ENCODE measurements at places on chromosomes 12 and 14. TPM values are rescaled to one million over a fixed set of nuclear protein-coding genes. Genes with fewer than 3 reads are reported as not detected.

DPY19L2 gene
- polyA plus RNA-seq: not detected

NANOG gene
- not detected for polyA plus RNA-seq

IRAK3 gene
- not detected for polyA plus RNA-seq

ANG gene
- not detected for polyA plus RNA-seq

IL23A gene
- polyA plus RNA-seq: 0.40 TPM

PRR13 gene
- 1,019 TPM for polyA plus RNA-seq

LAG3 gene
- polyA plus RNA-seq: 8.3 TPM

WSCD2 gene
- polyA plus RNA-seq: not detected

OASL gene
- 21.7 TPM for polyA plus RNA-seq

- H3K27me3 ChIP-seq: no peaks in the 10 kb centered on the region
- DNase-seq: no peak
- H3K4me3 ChIP-seq: no peak overlapping the region
- H3K36me3 ChIP-seq: peaks cover 4% of the 10 kb centered on the region
- peaks cover 100% of the 10 kb centered on the region for H3K4me1 ChIP-seq
Observed at GRCh38 chr14:51901475-51902024, 41.1 kb downstream of the GNG2 start.

DNA sequence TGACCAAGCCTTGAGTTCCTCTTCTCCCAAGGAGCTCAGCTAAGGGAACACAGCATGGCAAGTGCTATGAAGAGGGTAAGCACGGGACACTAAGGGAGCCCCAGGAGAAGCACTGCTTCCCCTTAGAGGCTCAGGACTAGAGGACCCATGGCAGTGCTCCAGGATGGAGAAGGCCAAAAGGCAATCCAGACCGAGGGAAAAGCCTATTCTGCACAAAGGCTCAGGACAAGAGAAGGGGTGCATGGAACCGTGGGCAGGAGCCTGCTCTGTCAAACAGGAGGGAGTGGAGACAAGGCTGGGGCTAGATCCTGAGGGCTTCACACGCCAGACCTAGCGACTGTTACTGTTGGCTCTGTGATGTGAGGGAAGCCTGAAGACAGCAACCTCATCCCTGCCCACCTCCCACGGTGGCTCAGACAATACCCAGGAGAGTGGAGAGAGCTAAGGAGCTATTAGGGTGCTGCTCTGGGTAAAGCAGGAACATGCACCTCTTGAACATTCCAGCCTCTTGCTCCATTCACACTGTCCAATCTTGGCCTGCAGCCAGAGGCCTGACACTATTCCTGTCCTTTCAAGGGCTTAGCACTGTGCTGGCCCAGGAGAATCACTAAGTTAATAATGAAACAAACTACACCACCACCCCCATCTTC, 24.2 kb downstream of the OTUB2 start:
- no peak for DNase-seq
- H3K27me3 ChIP-seq: peaks cover 2% of the 10 kb centered on the region
- H3K4me1 ChIP-seq: peaks cover 11% of the 10 kb centered on the region
- H3K4me3 ChIP-seq: no peak overlapping the region
- no peak overlapping the region for H3K27ac ChIP-seq

DNA sequence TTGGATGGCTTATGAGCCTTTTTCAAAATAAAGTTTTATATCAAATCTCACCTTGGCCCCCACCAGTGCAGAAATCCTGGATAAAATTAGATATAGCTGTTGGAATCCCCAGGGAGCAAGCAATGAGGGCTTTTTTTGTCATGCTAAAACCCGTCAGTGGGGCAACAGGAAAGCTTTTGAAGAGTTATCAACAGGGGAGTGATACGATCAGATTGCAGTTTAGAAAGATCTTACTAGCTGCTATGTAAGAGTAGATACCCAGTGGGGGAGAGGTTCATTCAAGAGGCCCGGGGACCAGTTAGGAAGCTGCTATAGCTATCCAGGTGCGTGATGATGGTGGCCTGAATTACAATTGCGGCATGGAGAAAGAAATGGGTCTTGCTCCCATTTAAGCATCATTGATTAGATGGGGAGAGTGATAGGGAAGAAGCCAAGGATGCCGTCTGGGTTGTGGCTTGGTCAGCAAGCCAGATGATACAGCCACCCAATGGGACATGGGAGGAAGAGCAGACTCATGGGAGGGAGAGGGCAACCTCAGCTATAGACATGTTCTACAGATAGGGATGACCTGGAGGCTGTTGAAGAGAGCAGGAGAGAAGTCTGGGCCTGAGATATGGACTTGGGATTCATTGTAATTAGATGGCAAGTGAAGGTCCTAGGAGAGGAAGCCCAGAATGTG, 272.4 kb downstream of the DPF3 start:
- DNase-seq: no peak

DNA sequence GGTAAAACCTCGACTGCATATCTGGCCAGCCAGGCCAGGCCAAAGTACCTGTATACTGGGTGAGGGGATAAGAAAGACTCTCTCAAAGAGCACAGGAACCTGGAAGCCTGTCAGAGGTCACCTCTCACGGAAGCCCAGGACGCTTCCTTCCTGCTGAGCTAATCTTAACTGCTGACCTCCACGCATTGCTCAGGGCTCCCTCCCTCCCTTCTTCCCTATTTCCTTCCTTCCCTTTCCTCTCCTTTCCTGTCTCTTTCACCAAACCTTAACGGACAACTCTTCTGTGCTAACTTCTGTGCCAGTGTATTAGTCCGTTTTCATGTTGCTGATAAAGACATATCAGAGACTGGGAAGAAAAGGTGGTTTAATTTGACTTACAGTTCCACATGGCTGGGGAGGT, 14.8 kb upstream of the RNASE10 start:
- peaks cover 46% of the 10 kb centered on the region for H3K4me1 ChIP-seq
- no peak for DNase-seq
- peak overlapping the region; percentile 83 for H3K27ac ChIP-seq
- peak overlapping the region; percentile 63 for H3K4me3 ChIP-seq
- peaks cover 2% of the 10 kb centered on the region for H3K27me3 ChIP-seq

- peak overlapping the region; percentile 97 for H3K27ac ChIP-seq
- H3K4me1 ChIP-seq: peaks cover 99% of the 10 kb centered on the region
- H3K4me3 ChIP-seq: peak overlapping the region; percentile 67
- H3K27me3 ChIP-seq: peaks cover 13% of the 10 kb centered on the region
- no peak for DNase-seq
Observed at GRCh38 chr14:69637503-69638031, 26.2 kb downstream of the SUSD6 start.

- no peak for DNase-seq
- no peak overlapping the region for H3K4me3 ChIP-seq
- no peaks in the 10 kb centered on the region for H3K36me3 ChIP-seq
- H3K4me1 ChIP-seq: no peaks in the 10 kb centered on the region
- H3K27ac ChIP-seq: no peak overlapping the region
Observed at GRCh38 chr12:117792471-117792870, 176.3 kb downstream of the KSR2 start.

- no peak for DNase-seq
- no peak overlapping the region for H3K27ac ChIP-seq
- no peak overlapping the region for H3K4me3 ChIP-seq
- peaks cover 7% of the 10 kb centered on the region for H3K4me1 ChIP-seq
Observed at GRCh38 chr12:49296836-49297694, 2.1 kb downstream of the PRPH start.

DNA sequence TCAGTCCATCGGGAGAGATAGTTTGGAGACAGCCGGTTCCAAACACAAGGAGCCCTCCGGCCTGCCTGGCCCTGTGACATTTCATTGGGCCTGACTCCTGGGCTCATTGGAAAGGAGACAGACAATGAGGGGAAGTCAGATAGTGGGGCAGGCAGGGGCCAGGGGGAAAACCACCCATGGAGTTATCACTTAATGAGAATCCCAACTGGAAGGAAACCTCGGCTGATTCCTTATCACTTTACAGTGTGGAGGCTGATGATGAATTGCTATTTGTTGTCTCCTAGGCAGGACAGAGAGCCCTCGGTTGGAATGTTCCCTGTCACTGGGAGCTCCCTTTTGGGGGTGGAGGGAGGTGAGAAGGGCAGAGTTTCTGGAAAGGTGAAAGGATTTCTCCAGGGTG, 44.4 kb downstream of the TBX5 start:
- no peak for DNase-seq
- H3K4me3 ChIP-seq: no peak overlapping the region
- H3K27me3 ChIP-seq: peaks cover 2% of the 10 kb centered on the region
- no peaks in the 10 kb centered on the region for H3K36me3 ChIP-seq
- no peak overlapping the region for H3K27ac ChIP-seq

GRCh38 chr12:49945394-49946080, 5.0 kb upstream of the AQP2 start:
- peak overlapping the region; percentile 87 for H3K4me3 ChIP-seq
- H3K4me1 ChIP-seq: peaks cover 7% of the 10 kb centered on the region

DNA sequence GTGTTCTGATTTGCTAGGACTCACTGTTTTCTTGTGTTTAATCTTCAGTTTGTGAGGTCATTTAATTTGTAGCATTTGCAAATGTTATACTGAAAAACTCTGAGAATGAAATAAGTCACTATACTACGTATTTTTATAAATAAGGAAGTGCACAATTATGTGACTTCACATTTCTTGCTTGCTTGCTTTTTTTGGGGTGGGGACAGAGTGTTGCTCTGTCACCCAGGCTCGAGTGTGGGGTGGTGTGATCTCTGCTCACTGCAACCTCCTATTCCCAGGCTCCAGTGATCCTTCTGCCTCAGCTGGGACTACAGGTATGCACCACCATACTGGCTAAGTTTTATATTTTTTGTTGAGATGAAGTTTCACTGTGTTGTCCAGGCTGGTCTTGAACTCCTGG, 32.7 kb downstream of the RBM25 start:
- H3K4me1 ChIP-seq: peaks cover 2% of the 10 kb centered on the region
- no peak for DNase-seq
- H3K4me3 ChIP-seq: no peak overlapping the region
- peaks cover 18% of the 10 kb centered on the region for H3K36me3 ChIP-seq

DNA sequence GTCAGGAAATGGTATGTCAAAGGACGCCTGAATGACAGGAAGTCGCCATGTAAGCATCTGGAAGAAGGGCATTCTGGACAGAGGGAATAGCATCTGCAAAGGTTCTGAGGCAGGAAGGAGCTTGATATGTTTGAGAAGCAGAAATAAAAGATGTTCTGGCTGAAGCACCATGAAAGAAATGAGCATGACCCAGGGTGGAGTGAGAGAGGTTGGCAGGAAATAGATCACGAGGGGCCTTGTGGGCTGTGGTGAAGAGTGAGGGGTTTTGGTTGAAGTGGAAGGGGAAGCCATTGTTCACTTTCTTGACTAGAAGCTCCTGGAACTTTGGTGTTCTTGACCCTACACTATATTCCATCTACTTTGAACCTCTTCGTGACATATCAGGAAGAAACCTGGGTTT, 99.4 kb upstream of the PARP11 start:
- peaks cover 15% of the 10 kb centered on the region for H3K4me1 ChIP-seq
- peaks cover 2% of the 10 kb centered on the region for H3K27me3 ChIP-seq
- no peak overlapping the region for H3K4me3 ChIP-seq

- H3K36me3 ChIP-seq: no peaks in the 10 kb centered on the region
- peak overlapping the region; percentile 34 for H3K27ac ChIP-seq
- no peak overlapping the region for H3K4me3 ChIP-seq
- H3K27me3 ChIP-seq: peaks cover 15% of the 10 kb centered on the region
- peaks cover 66% of the 10 kb centered on the region for H3K4me1 ChIP-seq
- DNase-seq: no peak
Observed at GRCh38 chr12:67271976-67272375, 2.8 kb downstream of the CAND1 start.

DNA sequence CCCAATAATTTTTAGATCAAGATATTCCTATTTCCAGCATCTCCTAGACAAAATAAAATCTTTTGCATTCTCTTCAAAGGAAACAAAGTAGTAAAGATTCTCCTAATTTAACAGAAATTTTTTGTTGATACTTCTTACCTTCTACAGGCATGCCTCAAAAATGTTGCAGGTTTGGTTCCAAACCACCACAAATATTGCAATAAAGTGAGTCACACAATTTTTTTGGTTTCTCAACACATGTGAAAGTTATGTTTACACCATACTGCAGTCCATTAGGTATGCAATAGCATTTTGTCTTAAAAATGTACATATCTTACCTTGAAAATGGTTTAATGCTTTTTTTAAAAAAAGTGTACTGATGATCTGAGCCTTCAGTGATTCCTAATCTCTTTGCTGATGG, 65.6 kb upstream of the USP15 start:
- no peak overlapping the region for H3K4me3 ChIP-seq
- no peak for DNase-seq
- H3K27ac ChIP-seq: no peak overlapping the region
- H3K36me3 ChIP-seq: no peaks in the 10 kb centered on the region
- peaks cover 16% of the 10 kb centered on the region for H3K27me3 ChIP-seq

- no peaks in the 10 kb centered on the region for H3K36me3 ChIP-seq
- H3K27ac ChIP-seq: no peak overlapping the region
- no peak for DNase-seq
Observed at GRCh38 chr14:55255979-55256378, 15.2 kb upstream of the FBXO34 start.

DNA sequence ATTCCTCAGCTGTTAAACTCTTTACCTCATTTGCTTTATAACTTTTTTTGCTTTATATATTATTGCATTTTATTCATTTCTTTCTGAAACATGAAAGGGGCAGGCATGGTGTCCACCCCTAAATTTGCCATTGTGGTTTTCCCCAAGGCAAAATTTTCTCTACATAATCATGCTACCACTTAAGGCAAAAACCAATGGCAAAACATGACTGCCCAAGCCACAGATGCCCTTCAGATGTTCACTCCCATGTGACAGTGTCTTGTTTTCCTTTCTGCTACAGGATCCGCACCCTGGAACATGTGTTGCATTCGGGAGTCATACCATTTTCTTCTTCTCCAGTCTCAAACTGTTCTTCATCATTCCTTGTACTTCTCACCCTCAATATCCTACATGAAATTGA, 28.3 kb downstream of the TTC5 start:
- H3K4me1 ChIP-seq: peaks cover 14% of the 10 kb centered on the region
- DNase-seq: no peak
- no peak overlapping the region for H3K4me3 ChIP-seq
- H3K27ac ChIP-seq: no peak overlapping the region

DNA sequence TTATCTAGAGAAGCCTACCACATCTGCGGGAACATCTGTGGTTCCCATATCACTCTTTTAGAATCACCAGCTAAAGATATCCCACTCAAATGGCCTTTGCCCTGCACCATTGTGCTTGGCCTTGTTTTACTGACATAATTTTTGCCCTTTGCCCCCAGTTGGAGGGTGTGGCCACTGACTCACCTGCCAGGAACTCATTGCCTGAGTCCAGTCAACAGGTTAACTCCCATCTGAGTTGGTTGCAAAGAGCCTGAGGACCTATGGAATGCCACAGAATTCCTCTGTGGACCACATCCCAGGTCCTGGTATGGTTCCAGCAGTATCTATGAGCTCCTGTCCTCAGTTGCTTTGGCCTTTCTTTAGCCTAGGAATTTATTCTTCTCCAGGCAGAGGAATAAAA, 55.7 kb upstream of the PTGR2 start:
- H3K4me1 ChIP-seq: no peaks in the 10 kb centered on the region
- H3K4me3 ChIP-seq: no peak overlapping the region
- peaks cover 4% of the 10 kb centered on the region for H3K36me3 ChIP-seq
- DNase-seq: no peak
- no peak overlapping the region for H3K27ac ChIP-seq
- H3K27me3 ChIP-seq: no peaks in the 10 kb centered on the region

All from immature natural killer cell (primary cell).